Stimulated activated CD8-positive, alpha-beta memory T cell treated with anti-CD3 and anti-CD28 coated beads, Interleukin-15, amount 100 ng/mL, for 4 hours (primary cell): ENCODE measurements at places on chromosomes 3 and 15.

DNA sequence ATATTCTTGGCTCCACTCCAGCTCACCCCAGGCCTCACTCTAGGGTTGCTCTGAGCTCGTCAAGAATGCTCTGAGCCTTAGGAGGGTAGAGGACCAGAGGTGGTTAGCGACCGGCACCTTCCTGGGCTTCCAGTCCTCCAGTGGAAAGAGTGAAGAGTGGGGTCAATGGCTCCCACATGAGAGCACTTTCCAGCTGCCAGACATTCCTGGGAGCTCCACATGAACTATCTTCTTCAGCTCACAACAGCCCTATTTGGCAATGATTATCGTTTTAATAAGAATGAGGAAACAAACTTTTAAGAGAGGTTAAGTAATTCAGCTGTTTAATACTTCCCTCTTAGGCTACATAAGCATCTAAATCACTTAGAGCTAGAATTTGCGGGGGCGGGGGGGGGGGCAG, 139.3 kb downstream of the STT3B start:
- no peak for DNase-seq

GRCh38 chr15:29334544-29334943, 64.9 kb upstream of the NSMCE3 start:
- DNase-seq = no peak

DNA sequence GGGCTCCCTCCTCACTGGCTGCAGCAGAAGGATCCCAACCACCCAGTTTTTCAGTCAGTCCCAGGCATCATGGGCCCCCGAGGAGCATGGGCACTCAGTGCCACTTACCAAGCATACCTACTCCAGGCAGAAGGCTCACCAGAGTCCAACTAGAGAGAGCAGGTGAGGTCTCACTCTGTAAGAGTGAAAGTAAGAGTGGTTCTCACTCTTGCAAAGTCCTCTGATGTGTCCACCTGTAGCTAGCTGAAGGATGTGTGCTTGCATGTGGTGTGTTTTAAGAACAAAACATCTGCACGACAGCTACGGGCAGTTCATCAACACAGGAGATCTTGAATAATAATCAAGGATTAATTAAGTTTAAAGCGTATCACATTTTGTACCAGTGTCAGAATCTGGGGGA, 49.7 kb downstream of the CCK start:
- DNase-seq = no peak

DNA sequence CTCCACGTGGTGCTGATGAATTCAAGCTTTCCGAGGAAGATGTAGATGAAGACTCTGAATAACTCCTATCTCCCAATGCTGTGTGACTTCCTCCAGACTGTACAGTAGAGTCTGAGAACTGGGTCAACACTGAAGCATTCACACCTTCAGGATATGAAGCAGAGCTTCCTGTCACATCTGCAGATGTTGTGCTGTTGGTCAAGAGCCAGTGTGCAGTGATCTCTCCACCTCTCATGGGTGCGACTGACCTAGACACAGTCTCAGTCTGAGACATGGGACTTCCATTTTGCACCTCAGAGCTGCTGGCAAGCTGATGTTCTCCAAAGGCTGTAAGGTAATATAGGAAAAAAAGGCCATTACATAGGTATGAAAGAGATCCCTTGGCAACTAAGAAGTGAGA, 36.5 kb downstream of the HEG1 start:
- no peak for DNase-seq

GRCh38 chr15:67833710-67834511, 5.9 kb downstream of the RNU6-1 start:
- no peak for DNase-seq

- no peak for DNase-seq
These were observed 100.6 kb upstream of the IGF1R start for GRCh38 chr15:98547741-98548138.

DNA sequence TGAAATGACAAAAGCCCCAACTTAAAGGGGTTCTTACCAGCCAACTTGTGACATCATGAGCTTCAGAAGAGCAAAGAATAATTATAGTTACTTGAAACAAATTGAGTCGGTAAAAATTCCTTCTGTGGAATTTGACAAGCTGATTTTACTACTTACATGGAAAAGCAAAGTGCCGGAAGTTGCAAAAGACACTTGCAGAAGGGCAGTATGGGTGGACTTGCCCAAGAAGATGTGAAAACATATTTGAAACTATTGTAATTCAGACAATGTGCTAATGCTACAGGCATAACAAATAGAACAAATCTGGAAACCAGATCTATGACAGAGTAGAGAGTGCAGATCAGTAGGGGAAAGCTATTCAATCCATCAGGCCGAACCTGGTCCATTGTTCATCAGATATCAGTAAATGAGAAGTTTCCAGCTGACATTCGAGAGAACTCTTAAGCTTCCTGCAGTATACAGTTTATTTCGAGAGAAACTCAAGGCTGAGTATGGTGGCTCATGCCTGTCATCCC, 2.5 kb upstream of the KIF7 start:
- DNase-seq = no peak

DNA sequence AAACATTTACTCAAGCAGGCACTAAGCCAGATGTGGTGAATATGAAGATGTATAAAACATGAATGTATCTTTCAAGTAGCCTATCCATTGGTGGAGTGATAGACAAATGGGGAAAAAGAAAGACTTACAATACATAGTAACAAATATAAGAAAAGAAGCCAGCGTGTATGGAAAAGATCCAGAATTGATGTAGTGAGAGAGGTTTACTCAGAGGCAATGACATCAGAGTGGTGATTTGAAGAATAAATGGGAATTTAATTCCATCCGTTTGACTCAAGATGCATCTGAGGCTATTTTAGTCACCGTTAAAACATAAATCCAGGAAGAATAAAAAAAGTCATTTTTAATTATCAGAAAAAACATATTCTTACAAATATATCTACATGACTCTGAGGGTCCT, 162.6 kb downstream of the IL1RAP start:
- DNase-seq = no peak

GRCh38 chr3:25452192-25452591, 24.1 kb downstream of the RARB start:
- DNase-seq = no peak

DNA sequence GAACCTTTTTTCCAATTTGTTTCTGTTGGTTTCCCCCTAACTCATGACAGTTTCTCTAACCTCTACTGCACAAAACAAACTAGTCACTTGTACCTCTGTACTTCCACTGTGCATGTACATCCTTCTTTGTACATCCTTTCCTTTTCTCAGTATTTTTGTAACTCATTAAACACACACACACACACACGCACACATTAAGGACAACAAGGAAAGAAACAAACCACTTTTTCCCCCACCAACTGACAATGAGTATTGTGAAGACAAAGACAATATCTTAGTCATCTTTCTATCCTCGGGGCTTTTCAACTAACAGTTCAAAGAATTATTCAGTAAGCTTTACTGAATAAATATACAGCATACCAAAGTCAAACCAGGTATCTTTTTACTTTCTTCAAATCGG, 170.5 kb downstream of the VPS13C start:
- no peak for DNase-seq

- DNase-seq = no peak
These were observed 16.8 kb downstream of the MBNL1 start for GRCh38 chr3:152285509-152285908.

GRCh38 chr3:190286014-190286413, 36.2 kb downstream of the CLDN1 start:
- DNase-seq = no peak

DNA sequence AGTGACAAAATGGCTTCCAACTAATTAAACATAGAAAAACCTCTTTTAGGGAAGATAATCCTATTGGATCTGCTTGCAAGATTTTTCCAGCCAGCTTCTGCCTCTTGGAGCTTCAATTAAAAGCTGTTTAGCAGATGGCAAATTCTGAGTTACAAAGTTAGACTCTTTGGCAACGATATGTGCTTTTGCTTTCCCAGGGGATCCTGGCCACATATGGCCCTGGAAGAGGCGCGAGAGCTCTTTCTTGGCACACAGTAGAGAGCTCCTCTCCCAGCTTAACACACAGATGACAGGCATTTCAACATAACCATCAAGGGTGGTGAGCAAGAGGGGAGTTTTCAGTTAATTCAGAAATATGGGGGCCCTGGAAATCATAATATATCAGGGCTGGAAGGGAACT, 41.6 kb upstream of the GALNT15 start:
- no peak for DNase-seq

- no peak for DNase-seq
These were observed 236.0 kb upstream of the GOLGA6L4 start for GRCh38 chr15:83999396-84000135.

GRCh38 chr3:23819599-23820360, 14.0 kb downstream of the UBE2E1 start:
- no peak for DNase-seq

DNA sequence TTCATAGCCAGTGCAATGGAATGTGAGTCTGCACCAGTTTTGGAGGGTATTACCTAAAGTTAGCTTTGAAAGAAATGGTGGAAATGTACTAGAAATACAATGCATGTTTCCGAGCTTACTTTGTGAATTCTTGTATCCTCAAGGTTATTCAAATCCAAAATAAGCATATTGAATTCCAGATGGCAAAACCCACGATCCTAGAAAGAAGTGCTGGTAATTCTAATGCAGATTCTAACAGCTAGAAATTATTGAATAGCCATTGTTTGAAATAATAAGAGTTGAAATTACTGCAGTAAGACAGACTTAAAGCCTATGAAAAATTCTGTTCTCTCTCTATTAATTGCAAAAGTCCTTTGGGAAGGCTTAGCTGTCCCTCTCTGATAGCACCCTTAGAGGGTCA, 258.4 kb downstream of the CHL1 start:
- DNase-seq = no peak

DNA sequence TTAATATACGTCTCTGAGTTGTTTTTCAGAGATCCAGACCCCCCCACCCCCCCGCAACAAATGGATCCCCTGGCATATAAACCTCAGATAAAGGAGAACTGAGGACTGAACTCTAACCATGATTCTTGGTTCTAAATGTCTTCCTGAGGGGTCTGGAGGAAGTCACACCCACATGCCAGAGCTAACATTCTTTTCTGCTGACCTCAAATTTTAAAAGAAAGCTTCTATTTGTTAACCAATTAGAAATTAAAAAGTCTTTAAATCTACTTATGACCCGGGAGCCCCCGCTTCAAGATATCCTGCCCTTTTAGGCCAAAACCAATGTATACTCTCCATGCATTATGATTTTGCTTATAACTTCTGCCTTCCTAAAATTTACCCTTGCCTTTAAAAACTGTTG, 188.3 kb downstream of the ECT2 start:
- DNase-seq = no peak

GRCh38 chr3:101886626-101887025, 37.3 kb downstream of the NFKBIZ start:
- DNase-seq = no peak

GRCh38 chr3:8457039-8457438, 44.6 kb upstream of the LMCD1 start:
- no peak for DNase-seq

DNA sequence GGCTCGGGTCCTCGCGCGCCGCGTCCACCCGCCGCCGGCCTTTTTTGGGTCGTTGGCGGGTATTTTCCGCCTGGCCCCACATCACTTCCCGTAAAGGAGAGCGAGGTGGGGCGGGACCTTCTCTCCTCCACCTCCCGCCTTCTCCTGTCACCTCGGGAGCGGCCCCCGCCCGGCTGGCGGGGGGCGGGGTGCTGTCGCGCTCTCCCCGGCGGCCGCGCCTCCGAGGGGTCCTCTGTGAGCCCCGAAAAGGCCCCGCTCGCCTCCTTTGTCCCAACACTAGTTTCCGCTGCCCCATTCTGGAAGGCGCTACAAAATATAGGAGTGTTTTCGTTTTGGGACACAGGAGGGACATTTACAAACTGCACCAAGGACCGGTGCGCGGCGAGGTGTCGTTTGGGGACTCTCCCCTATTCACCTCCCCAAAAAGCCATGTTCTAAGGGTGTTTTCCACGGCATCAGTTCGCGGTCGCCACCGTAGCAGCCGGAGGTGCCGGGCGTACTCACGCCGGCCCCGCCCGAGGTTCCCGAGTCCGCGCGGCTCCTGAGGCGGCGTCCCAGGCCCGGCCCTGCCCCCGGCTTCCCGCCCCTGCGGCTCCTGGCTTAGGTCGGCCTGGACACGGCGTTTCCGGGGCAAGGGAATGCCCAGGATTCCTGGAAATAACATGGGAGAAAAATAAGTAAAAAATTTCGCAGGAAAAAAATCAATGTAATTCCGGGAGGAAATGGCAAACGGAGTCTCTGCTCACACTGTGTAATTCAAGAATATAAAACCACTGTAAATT, at the start of gene RAB27A:
Gene RAB27A, minus strand, starts transcription at position 68 of the 782 bp plus-strand sequence. CDS start 54,879 bp downstream, outside the sequence.
- peak; percentile 64 for DNase-seq

DNA sequence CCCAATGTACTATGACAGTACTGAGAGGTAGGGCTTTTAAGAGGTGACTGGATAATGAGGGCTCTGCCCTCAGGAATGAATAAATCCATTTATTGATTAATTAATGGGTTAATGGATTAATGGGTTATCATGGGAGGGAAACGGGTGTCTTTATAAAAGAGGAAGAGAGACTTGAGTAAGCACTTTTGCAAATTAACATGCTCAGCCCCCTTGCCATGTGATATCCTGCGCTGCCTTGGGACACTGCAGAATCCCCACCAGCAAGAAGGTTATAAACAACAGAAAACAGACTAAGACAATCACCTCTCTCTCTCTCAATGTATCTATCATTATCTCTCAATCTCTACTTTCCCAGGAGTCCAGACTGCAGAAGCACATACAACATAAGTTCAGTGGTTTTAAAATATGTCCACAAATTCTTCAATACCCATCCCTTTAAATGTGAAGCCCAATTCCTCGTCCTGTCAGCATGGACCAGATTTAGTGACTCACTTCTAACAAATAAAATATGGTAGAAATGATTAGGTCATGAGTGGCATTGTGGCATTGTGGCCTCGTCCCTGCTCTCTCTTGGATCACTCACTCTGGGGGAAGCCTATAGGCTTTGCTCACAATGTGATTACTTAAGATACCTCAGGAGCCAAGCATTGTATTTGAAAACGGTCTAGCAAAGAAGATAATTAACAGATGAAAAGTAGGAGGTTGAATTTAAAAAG, 40.0 kb upstream of the IL12A start:
- no peak for DNase-seq

GRCh38 chr15:31236184-31237042, 90.2 kb upstream of the KLF13 start:
- no peak for DNase-seq

DNA sequence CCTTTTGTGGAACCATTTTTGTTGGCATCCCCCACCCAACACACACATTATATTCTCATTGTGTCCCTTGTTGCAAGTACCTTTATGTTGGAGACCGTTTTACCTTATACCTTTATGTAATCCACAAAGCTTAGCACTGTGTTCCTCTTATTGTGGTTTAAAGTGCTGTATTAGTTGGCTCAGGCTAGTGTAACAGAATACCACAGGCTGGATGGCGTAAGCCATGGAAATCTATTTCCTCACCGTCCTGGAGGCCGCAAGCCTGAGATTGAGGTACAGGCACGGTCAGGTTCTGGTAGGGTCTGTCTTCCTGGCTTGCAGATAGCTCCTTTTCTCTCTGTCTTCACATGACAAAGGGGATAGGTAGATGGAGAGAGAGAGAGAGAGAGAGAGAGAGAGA, 302.8 kb downstream of the ROBO2 start:
- DNase-seq = no peak

GRCh38 chr3:16912400-16913263, 27.9 kb downstream of the PLCL2 start:
- DNase-seq = no peak

- no peak for DNase-seq
These were observed 316.9 kb upstream of the UMPS start for GRCh38 chr3:124413393-124413792.
